ENCODE measurements at places on chromosomes 11 and 22. TPM values are rescaled to one million over a fixed set of nuclear protein-coding genes. Genes with fewer than 3 reads are reported as not detected.

RTN4RL2 gene
- total RNA-seq: 80.4 TPM

BAIAP2L2 gene
- total RNA-seq: 8.3 TPM

DGCR6 gene
- total RNA-seq: 2.3 TPM

IL17REL gene
- 0.05 TPM for total RNA-seq

MTCH2 gene
- 131 TPM for total RNA-seq

KLHL35 gene
- 1.0 TPM for total RNA-seq

CCDC117 gene
- total RNA-seq: 10.7 TPM

PANX3 gene
- total RNA-seq: not detected
